Kidney (tissue), 22 donors: ENCODE measurements at places on chromosomes 6 and 20. TPM values are rescaled to one million over a fixed set of nuclear protein-coding genes. Genes with fewer than 3 reads are reported as not detected.

DNA sequence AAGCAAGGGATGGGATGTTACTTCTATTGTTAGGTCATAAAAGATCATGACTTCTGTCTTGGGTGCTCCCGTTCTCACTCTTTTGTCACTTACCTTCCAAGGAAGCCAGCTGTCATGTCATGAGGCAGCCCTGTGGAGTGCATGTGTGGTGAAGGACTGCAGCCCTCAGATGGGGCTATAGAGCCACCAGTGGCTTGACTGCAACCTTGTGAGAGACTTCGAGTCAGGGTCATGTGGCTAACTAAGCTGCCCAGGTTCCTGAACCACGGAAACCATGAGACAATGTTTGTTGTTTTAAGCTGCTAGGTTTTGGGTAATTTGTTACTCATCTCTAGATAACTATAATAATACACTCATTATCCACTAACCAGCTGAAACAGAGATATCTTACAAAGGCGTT is 477.1 kb downstream of the BTBD3 start:
- peak; percentile 14 for DNase-seq

DNA sequence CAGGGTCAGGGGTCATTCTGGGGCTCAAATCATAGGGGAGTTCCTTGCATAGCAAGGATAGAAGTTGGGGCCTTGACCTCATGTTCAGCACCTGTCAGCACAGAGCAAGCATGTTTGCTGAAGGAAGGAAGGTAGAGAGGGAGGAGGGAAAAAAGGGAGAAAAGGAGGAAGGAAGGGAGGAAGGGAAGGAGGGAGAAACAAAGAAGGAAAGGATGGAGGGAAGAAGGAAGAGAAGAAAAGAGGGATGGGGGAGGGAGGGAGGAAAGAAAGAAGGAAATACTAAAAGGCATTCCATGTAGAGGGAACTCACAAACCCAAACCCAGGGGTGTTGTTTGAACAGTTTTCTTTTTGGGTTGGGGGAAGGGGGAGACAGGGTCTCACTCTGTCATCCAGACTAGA is 80.1 kb downstream of the DLGAP4 start:
- DNase-seq = no peak

- no peak for DNase-seq
Observed at GRCh38 chr6:125859727-125860126, 69.0 kb downstream of the NCOA7 start.

The RWDD1 gene
- 84.1 TPM for polyA plus RNA-seq

The SCRT2 gene
- polyA plus RNA-seq = not detected

GRCh38 chr20:4545526-4545925 is 176.2 kb upstream of the PRND start:
- DNase-seq = no peak

- no peak for DNase-seq
Observed at GRCh38 chr6:145155411-145155810, 579.9 kb downstream of the EPM2A start.

DNA sequence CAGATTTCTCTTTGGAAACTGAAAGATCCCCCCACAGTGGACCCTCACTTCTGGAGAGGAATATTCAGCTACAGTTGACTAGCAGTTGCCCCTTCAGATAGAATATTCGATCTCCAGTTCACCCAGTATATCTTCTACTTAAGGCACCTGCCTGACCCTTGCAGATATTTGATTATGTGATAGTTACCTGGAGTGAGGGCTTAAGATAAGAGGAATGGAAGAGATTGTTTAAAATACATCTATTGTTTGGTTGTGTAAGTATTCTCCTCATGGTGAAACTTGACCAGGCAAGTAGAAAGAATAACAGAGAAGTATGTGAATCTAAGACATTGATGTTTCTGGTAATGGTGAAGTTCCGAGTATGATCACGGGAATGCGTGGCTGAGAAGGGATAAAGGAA is 1.6 kb upstream of the ZCCHC3 start:
- no peak for DNase-seq
